NCI-H1694 treated with DMSO at 0.1 percent for 48 hours (cell line): ENCODE measurements at places on chromosomes 12 and 14.

DNA sequence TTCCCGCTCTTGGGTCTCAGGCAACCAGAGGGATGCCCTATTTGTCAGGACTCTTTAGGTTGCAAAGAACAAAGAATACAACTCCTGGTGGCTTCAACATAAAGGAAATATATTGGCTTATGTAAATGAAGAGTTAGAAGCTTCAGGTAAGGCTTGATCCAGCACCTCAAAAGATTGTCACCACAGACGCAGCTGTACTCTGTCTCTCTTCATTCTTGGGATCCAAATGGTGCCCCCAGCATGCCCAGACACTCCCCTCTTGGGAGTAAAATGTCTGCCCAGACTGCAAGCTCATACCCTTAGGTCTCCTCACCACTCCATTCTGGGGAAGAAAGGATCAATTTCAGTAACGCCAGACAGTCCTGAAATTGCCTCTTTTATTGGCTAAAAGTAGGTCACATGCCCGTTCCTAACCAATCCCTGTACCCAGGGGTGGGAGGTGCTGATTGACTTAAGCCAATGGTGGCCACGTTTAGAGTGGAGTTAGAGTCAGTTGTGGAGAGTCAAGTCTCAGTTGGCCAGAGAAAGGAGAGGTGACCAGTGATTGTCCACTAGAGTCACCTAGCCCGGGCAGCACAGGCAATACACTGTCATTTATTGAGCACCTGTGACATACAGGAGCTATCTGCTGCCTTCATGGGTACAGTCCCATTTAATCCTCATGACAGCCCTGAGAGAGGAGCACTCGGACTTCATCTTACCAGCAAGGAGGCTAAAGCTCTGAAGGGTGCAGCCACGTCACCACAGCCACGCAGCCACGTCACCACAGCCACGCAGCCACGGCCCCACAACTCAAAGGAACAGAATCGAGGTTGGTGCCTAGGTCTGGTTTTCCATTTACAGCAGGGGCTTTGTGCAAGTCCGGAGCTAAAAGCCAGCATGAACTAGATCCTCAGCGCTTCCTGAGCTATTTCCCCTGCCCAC, 19.7 kb upstream of the BEGAIN start:
- DNase-seq, result no peak

DNA sequence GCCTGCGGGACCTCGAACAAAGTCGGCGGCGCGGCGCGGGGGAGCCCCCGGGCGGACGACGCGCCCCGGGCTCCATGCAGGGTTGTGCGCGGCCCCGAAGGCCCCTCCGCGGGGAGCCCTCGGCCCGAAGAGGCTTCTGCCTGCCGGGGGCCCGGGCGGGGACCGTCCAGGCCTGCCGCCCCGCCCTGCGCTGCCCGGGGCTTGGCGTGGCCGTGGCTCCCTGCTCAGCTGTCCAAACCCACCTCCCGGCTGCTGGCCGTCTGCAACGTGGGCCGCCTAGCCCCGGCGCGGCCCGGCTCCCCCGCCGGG, 670 bp downstream of the DYRK2 start:
- no peak for DNase-seq

DNA sequence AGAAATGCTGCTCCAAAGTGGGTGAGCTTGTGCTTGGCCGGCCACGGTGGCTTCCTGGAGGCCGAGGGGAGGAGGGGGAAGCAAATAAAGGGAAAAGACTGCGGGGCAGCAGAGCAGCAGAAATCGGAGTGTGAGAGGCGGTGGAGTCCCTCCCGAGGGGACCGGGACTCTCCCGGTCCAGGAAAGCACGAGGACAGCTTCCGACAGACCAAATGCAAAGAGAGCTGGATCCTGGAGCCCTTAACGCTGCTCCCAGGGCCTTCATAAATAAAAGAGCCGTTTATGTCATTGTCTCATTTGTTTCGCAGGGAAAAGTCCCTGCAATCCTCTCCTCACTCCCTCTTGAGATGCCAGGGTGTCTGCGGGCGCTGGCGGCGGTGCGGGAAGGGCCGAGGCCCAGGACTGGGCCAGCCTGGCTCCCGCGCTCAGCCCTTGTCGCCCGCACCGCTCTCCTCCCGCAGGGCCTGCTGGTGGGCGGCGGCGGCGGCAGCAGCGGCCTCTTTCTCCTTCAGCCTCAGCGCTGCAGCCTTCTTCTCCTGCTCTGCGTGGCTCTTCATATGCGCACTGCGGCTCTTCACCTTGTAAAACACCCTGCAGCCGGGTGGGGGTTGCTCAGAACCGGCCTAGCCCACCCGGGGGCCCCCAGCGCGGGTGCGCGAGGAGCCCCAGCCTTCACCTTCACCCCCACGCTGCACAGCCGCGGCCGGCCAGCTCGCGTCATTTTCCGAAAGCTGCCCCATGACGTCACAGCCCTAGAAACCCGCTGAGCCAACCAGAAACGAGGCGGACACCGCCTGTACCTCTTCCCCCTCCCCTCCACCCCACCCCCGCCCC, 4.5 kb upstream of the PNMA1 start:
- no peak for DNase-seq

DNA sequence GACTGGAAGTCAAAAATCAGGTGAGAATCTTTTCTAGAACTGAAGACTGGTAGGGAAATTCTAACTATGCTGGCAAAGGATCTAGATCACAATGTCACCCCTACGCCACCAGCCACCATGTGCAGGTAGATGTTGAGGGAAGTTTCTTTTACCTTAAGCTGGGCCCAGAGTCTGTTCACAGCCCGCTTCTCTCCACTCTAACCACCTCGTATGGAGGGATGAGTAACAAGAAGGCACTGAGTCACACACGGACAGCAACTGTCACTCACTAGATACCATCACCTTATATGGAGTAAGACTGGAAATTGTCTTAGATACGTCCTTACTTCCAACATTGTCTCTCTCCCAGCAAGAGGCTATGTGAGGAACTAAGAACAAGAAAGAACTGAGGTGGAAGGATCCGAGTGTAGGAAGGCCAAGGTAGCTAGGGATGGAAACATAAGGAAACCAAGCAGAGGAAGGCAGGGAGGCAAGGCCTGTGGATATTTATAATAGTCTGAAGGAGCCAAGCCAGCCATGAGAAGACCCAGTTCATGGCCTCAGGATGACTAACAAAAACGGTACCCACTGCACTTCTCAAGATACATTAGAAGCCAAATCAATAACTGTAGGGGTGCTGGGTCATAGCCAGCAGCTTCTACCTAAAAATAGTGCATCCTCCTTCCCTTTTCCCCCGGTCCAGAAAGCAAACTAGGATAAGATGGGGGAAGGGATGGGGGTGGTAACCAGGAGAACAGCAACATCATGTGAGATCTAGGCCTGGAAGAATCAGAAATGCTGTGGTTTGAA, 15.5 kb downstream of the REM2 start:
- DNase-seq, result no peak

DNA sequence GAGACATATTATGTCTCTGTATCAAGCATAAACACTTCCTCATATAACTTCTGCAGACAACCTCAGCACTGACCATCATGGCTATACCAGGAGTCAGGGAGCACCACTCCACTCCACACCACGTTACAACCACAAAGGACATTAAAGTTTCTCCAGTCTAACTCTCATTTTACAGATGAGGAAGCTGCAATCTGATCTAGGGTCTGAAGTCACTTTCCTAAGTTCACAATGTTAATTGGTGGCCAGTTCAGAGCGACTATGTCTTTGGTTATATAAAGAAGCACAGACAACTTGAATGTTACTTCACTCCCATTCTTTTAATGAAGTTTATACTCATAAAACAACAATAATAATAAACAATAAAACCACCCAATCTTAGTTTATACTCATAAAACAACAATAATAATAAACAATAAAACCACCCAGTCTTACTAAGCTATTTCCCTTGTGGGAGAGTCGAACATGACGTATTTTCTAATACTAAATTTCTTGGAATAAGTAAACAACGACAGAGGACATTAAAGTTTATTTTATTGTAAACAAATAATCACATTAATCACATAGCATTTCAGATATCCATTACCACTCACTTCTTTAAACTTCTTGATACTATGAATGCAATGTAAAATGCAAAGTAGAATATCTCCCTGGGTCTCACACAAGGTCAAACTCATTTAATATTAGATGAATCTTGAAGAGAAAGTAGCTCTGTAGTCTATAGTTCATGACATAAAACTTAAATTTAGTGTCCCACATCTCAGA, 72.4 kb upstream of the SSTR1 start:
- no peak for DNase-seq

GRCh38 chr14:104806625-104807465, 5.9 kb downstream of the ZBTB42 start:
- no peak for DNase-seq

DNA sequence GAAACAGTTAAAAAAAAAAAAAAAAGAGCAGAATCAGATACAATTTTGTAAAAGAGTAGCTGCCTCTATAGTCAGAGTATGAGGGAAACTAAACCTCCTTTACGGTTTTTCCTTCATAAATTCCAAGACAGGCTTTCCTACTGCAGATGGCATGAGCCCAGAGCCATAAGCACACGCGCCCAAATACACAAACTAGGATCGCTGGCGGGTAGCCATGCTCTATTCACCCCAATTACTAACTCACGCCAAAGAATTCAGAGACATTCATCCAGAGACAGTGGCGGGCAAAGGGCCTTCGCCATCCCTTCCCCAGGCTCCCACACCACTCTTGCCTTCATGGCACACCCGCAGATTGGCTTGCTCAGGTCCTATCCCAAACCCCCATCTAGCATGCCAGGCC, 48.2 kb downstream of the MOK start:
- no peak for DNase-seq

DNA sequence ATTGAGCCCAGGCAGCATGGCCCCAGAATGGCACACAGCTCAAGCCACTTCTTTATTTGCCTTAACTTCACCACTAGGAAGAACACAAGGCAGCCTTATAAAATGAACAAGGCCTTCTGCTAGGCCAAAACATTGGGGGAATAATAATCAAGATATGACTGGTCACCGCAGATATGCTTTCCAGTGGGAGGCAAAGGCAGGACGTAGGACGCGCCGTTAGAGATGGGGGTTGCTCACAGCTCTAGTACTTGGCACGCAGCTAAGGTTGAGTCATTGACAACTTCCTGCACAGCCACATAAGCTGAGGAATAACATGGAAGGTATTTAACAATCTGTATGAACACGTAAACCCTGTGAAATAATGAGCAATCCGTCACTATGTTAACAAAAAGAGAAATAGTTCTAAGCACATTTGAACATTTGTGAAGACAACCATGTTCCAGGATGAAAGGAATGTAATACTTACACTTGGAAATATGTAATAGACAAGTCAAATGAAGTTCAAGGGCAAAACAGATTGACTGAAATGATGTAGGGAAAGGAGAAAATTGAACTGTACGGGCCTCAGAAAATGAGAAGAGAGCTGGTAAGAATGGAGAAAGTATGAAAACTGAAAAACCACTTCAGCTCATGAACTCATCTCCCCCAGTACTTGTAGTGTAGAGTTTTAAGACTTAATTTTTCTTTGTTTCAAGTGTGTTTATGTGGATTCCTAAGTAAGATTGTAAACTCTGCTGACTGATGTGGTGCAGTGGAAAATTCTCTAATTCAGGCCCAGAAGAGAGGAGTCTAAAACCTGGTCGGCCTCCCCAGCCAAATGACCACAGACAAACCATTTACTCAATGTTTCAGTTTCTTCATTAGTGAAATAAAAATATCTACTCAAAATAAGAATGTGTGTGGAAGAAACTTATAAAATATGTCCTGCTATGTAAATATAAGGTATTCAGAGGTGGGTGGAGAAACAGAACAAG, 59.3 kb upstream of the CCDC91 start:
- no peak for DNase-seq

GRCh38 chr14:94177806-94178205, 3.7 kb downstream of the PPP4R4 start:
- no peak for DNase-seq

DNA sequence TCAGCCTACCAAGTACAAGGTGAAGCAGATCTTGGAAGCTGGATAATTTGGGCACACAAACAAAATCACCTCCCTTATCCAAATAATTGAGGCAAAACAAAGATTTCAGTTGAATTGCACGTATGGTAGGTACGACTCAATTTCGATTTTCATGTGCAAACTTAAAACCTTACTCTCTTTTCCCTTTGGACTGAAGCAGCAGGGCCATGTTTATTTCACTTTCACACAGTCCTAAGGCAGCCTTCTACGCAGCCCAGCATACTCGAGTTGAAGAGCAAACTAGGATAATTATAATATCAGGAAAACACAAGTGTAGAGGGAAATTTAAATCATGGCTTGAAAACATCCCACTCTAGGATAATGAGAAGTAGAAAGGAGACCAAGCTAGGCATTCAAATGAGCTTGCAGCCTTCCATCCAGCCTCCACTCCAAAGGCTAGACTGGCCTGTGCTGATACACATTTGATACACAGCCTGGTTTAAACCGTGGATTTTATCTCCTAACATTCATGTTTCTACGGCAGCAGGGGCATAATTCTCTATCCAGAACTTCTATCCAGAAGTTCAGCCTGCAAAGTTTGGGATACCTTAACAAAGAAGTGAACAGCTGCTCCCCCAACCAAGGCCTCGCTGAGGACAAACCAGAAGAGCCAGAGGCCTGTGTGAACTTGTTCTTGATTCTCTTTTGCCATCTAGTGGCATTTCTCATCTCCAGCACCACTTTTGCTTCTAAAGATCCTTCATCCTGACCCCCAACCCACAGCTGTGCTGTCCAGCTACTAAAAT, 2.4 kb upstream of the RNASE7 start:
- peak; percentile 79 for DNase-seq

GRCh38 chr12:123524378-123524777, 9.1 kb downstream of the RILPL1 start:
- DNase-seq, result no peak

DNA sequence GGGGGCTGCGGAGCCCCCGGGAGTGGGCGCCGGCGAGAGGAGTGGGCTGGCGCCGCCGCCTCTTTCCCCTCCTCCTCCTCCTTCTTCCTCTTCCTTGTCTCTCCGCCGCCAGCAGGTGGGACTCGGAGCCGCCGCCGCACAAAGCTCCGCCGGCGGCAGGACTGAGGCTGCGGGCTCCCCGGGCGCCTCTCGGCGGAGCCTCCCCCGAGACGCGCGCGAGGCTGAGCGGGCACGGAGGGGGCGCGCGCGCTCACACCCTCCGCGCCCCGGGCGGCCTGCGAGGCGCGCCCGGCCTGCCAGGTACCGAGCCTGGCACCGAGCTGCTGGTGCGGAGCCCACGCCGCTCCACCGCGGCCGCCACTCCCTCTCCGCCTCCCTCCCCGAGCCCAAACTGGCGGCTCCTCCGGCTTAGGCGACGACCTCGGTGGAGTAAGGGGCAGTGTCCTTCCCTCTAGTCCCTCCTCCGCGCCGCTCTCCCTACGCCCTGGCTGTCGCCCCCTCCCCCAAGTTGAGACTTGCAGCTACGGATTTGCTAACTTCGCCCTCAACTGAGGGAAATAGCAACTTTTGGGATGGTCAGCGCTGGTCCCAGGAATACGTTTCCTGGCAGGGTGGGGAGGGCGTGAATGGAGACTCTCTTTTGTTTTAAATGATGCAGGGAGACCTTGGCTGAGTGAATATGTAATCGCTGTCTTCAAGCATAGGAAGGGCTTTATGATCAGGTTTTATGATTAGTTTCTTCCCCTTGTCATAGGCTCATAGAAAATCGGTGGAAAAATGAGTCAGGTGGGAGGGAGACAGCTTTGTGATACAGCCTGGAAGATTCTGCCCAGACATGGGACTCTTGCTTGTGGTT, 199.5 kb upstream of the CAND1 start:
- DNase-seq, result no peak

GRCh38 chr12:124513297-124513867, 54.0 kb downstream of the NCOR2 start:
- DNase-seq, result no peak
